Prostate gland (tissue), 2 donors: ENCODE measurements at places on chromosomes 6 and 20. TPM values are rescaled to one million over a fixed set of nuclear protein-coding genes. Genes with fewer than 3 reads are reported as not detected.

Gene EEF1A2
- 13.4 TPM for total RNA-seq

GRCh38 chr6:166721576-166721975 lies 94.5 kb upstream of the RPS6KA2 start:
- DNase-seq, result no peak

Gene PSORS1C2
- total RNA-seq, result not detected

DNA sequence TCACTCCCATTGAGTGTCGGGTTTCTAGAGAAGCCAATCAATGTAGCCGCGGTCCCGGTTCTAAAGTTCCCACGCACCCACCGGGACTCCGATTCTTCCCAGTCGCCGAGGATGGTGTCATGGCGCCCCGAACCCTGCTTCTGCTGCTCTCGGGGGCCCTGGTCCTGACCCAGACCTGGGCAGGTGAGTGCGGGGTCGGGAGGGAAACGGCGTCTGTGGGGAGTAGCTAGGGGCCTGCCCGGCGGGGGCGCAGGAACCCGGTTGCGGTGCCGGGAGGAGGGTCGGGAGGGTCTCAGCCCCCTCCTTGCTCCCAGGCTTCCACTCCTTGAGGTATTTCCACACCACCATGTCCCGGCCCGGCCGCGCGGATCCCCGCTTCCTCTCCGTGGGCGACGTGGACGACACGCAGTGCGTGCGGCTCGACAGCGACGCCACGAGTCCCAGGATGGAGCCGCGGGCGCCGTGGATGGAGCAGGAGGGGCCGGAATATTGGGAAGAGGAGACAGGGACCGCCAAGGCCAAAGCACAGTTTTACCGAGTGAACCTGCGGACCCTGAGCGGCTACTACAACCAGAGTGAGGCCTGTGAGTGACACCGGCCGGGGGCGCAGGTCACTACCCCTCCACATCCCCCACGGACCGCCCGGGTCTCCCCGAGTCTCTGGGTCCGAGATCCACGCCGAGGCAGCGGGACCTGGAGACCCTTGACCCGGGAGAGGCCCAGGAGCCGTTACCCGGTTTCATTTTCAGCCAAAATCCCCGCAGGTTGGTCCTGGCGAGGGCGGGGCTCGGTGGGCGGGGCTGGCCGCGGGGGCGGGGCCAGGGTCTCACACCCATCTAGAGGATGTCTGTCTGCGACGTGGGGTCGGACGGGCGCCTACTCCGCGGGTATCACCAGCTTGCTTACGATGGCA lies 35.2 kb upstream of the HLA-G start:
- DNase-seq, result peak; percentile 33

- no peak for DNase-seq
Measured at GRCh38 chr20:35716330-35716729, 17.1 kb downstream of the ROMO1 start.

- DNase-seq, result no peak
Measured at GRCh38 chr20:25532015-25532751, 53.1 kb downstream of the NINL start.
